ENCODE measurements at places on chromosomes 4 and X. TPM values are rescaled to one million over a fixed set of nuclear protein-coding genes. Genes with fewer than 3 reads are reported as not detected.

The MTMR1 gene
- 34.7 TPM for polyA plus RNA-seq

The HS6ST2 gene
- polyA plus RNA-seq, result 43.0 TPM

The MUC7 gene
- polyA plus RNA-seq, result not detected

The KDM6A gene
- 25.1 TPM for polyA plus RNA-seq

The RNF128 gene
- polyA plus RNA-seq, result 0.72 TPM

The RBM46 gene
- 0.09 TPM for polyA plus RNA-seq

The HERC5 gene
- 0.59 TPM for polyA plus RNA-seq

The H2BW2 gene
- not detected for polyA plus RNA-seq
